ENCODE measurements at places on chromosomes 12 and 14.
A peak's percentile ranks its signal among the peaks of the same experiment; 100 is the strongest.

GRCh38 chr12:89575374-89575773 lies 49.5 kb upstream of the POC1B start:
- no peak for DNase-seq

- DNase-seq = no peak
These were observed 31.9 kb downstream of the NT5DC3 start for GRCh38 chr12:103809154-103809553.

DNA sequence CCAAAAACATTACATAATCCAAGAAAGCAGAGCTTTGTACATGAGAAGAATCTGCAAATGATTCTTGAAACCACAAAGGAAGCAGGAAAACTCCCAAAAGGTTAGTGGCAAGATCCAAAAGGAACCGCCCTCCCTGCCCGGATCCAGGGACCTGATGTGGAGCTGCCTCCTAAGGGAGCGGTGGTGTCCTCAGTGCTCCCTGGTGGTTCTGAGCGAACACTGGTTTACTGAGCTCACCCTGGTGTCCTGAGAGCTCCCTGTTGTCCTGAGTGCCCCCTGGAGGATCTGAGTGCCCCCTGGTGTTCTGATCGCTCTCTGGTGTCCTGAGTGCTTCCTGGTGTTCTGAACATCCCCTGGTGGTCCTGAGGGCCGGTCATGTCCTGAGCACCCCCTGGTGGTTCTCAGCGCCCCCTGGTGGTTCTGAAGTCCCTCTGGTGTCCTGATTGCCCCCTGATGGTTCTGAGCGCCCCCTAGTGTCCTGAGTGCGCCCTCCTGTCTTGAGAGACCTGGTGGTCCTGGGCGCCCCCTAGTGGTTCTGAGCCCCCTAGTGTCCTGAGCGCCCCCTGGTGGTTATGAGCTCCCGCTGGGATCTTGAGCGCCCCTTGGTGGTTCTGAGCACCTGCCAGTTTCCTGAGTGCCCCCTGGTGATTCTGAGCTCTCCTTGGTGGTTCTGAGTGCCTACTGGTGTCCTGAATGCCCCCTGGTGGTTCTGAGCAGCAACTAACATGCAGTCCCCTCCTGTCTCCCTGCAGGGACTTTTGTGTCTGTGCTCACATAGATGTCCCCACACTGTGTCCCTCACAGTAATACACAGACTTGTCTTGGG lies 891.1 kb downstream of the TMEM121 start:
- DNase-seq = peak; percentile 45

DNA sequence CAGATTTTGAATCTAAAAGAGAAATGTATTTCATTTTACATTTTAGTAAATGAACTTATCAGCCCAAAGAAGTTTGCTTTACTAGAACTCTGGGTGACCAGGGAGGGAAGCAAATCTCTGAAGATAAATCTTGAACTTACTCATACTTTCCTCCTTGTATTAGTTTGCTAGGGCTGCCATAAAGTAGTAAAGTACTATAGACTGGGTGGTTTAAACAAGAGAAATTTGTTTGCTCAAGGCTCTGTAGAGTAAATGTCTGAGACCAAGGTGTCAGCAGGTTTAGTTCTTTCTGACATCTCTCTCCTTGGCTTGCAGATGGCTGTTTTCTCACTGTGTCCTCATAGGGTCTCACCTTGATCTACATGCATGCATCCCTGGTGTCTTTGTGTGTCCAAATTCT lies 926.0 kb downstream of the DIO2 start:
- no peak for DNase-seq

DNA sequence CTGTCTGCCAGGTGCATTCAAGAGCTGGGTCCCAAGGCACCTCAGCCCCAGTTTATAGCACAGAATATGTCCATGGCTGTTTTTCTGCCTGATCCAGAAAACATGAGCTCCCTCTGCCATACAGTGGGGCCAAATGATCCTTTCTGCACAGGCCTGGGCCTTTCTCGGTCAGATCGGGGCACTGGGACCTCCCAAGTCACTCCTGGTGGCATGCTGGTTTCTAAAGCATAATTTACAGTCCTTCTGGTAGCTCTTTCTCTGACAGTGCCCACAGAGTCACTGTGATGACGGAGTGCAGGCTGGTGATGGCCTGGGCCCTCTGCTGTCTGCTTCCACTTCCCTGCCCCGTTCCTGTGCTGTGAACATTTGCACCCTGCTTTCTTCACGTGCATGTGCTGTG lies 99.2 kb downstream of the ADGRD1 start:
- no peak for DNase-seq

GRCh38 chr14:75127903-75128595 lies 1.2 kb upstream of the NEK9 start:
- DNase-seq = no peak

GRCh38 chr12:50051101-50051806 lies 6.1 kb upstream of the ASIC1 start:
- DNase-seq = no peak

GRCh38 chr14:68418174-68419118 lies 374.4 kb downstream of the ZFP36L1 start:
- DNase-seq = no peak

DNA sequence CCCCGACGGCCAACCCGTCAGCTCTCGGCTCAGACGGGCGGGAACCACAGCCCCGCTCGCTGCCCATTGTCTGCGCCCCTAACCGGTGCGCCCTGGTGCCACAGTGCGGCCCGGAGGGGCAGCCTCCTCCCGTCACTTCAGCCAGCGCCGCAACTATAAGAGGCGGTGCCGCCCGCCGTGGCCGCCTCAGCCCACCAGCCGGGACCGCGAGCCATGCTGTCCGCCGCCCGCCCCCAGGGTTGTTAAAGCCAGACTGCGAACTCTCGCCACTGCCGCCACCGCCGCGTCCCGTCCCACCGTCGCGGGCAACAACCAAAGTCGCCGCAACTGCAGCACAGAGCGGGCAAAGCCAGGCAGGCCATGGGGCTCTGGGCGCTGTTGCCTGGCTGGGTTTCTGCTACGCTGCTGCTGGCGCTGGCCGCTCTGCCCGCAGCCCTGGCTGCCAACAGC lies at the start of gene WNT1:
Gene WNT1 (plus strand): TSS at position 32 of the 450 bp plus-strand sequence. CDS start 329 bp downstream, at position 361.
- no peak for DNase-seq

DNA sequence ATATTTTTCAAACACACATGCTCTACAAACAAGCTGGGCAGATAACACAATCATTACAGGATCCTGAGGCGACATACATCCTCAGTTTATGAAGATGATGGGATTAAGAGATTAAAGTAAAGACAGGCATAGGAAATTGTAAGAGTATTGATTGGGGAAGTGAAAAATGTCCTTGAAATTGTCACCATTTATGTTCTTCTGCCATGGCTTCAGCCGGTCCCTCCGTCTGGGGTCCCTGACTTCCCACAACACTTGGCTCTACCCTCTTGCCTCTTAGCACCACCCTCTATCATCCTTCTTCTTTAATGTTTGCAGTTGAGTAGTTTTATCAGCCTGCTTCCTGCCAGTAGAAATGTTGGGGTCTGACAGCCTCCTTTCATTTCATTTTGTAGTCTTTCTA lies 244.4 kb downstream of the DAD1 start:
- no peak for DNase-seq

DNA sequence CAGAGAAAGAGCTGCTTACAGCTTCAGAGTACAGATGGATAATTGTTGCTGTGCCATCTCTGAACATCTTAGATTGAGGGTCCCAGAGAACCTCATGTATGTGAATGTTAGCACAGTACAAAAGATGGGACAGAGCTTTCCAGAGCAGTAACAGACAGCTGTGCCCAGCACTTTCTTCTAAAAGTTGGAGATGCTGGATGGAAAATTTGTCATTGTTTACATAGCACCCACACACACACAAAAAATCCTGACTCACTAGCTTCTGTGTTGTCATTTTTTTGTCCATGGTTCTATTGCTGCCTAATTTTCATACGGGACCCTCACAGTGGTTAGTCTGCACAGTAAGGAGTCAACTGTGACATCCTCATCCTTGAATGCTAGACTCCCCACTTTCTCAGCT lies 374.7 kb downstream of the DIO2 start:
- DNase-seq = no peak

DNA sequence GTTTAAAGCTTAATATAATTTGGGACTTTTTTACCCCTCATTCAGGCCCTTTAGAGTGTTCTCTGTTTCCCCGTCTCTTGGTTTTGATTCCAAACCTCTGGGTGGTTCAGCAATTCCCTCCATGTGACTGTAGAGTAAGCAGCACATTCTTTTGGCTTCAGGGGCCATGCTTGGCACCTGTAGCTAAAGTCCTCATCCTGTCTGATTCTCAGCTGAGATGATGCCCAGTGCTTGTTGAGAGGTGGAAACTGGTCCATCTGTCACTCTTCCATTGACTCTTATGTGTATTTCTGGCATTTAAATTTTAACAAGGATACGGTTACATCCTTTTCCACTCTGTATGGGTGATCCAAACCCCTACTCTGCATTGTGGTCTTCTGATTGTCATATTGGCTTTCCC lies 127.1 kb downstream of the DIO2 start:
- DNase-seq = no peak

GRCh38 chr12:54984658-54985376 lies at the start of gene TESPA1:
TSS of gene TESPA1 (minus strand) at chr12:54984762. CDS start at chr12:54974562, 10,200 bp downstream.
- DNase-seq = peak; percentile 70

GRCh38 chr12:57592551-57593165 lies 1.7 kb downstream of the PIP4K2C start:
- DNase-seq = no peak

DNA sequence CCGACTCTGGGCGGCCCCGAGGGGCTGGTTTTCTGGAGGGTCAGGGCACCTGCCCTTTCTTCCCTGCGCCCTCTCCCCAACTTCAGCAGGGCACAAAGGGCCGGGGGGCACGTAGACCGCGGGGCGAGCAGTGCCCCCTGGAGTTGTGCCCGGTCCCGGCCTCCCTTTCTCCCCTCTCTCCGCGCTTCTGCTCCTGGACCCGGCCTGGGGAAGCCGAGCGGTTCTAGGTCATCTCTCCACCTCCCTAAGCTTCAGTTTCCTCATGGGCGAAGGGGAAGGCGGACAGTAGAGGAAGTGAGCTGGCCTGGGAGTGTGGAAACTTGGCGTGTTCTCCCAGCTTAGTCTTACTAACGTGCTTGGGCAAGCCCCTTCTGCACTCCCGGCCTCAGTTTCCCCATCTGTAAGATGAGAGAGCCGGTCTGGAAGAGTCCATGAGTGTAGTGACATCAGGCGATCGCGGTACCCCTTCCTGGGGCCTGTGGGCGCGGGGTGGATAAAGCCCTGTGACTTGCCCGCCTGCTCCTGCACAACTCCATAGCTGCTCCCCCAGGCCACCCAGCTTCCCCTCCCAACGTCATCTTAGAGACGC lies 158.6 kb upstream of the PARP11 start:
- no peak for DNase-seq

- DNase-seq = no peak
These were observed 143.4 kb downstream of the KIF26A start for GRCh38 chr14:104281768-104282301.

GRCh38 chr12:27974735-27975221 lies 2.2 kb upstream of the PTHLH start:
- DNase-seq = no peak

Data from stimulated activated CD8-positive, alpha-beta memory T cell treated with anti-CD3 and anti-CD28 coated beads, Interleukin-4, amount 100 ng/mL, for 4 hours (primary cell).